Activated naive CD4-positive, alpha-beta T cell treated with anti-CD3 and anti-CD28 coated beads for 36 hours (primary cell): ENCODE measurements at places on chromosomes 1 and 21.
A peak's percentile ranks its signal among the peaks of the same experiment; 100 is the strongest.

DNA sequence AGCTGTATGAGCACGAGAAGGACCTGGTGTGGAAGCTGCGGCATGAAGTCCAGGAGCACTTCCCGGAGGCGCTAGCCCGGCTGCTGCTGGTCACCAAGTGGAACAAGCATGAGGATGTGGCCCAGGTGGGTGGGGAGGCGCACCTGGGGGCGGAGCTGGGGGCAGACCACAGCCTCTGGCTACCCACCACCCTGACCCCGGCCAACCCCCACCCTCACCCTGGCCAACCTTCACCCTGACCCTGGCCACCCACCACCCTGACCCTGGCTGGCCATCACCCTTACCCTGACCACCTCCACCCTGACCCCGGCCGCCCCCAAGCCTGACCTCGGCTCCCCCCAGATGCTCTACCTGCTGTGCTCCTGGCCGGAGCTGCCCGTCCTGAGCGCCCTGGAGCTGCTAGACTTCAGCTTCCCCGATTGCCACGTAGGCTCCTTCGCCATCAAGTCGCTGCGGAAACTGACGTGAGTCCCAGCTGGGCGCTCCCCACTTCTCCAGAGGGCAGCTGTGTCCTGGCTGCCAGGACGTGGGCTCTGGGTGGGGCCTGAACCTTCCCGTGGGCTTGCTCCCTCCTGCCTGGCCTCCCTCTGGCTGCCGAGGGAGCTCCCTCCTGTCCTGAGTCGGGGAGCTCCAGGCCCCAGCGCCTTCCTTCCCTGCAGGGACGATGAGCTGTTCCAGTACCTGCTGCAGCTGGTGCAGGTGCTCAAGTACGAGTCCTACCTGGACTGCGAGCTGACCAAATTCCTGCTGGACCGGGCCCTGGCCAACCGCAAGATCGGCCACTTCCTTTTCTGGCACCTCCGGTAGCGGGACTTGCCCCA, 69.5 kb downstream of the PIK3CD start:
- H3K27ac ChIP-seq, result no peak overlapping the region
- H3K27me3 ChIP-seq, result no peaks in the 10 kb centered on the region
- H3K4me3 ChIP-seq, result no peak overlapping the region

DNA sequence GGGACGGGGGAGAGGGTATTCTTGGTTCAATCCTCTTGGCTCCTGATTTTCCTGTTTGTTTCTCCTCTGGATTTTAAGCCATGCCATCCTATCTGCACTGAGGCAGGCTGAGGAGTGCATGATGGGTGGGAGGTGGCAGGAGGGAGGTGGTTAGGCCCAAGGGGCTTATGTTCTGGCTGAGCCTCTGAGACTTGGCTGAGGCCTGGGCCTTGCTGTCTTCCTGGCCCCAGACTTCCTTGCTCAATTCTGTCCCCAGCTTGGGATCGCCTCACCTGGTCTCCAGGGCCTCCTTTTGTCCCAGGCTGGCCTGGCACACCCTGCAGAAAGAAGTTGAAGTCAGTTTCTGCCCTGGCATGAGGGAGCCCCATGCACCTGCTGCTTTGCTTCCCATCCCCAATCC, 11.2 kb downstream of the COL9A2 start:
- H3K27me3 ChIP-seq, result no peaks in the 10 kb centered on the region
- no peak overlapping the region for H3K4me3 ChIP-seq
- no peak for DNase-seq

DNA sequence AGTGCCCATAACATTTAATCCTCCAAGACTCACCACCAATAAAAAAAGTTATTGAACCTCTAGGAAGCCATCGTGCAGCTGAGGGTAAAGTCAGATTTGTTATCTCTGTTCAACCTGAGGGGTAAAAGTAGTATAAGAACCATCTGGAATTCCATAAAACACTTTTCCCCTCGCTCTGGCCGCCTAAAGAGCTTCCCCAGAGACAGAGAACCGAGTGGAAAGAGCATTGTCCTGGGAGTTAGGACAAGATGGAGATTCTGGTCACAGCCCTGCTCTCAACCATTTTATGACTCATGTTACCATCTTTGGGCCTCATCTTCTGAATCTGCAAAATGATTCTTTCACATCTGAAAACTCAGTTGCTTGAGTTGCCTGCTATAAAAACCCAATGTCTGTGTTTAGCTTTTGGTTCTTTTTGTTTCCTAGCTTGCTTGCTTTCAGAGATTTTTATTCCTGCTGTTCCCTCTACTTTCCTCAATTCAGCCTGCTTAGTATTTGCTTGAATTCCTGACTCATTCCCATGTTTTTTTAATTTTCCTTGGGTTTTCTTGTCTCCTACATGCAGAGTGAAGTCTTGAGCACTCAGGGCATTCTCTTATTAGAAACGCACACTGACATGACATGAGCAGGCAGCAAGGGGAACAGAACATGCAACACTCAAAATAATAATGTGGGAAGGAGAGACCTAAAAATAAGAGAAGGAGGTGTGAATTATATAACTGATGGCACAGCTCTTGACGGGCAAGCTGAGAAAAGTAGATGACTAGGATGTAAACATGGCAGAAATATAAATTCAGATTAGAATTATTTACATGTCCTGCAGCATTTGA, 1.7 kb downstream of the EPHX4 start:
- H3K27me3 ChIP-seq, result peaks cover 22% of the 10 kb centered on the region
- no peak overlapping the region for H3K27ac ChIP-seq
- H3K4me3 ChIP-seq, result no peak overlapping the region
- no peak for DNase-seq

GRCh38 chr1:39293375-39294070, 89.0 kb downstream of the MACF1 start:
- H3K4me3 ChIP-seq, result no peak overlapping the region
- no peaks in the 10 kb centered on the region for H3K27me3 ChIP-seq
- peaks cover 11% of the 10 kb centered on the region for H3K4me1 ChIP-seq
- H3K27ac ChIP-seq, result no peak overlapping the region
- H3K36me3 ChIP-seq, result peaks cover 57% of the 10 kb centered on the region

GRCh38 chr1:182080955-182081582, 19.6 kb upstream of the ZNF648 start:
- H3K36me3 ChIP-seq, result no peaks in the 10 kb centered on the region
- H3K4me3 ChIP-seq, result no peak overlapping the region
- H3K27me3 ChIP-seq, result no peaks in the 10 kb centered on the region
- peak; percentile 46 for DNase-seq
- H3K4me1 ChIP-seq, result peaks cover 11% of the 10 kb centered on the region

GRCh38 chr1:241675983-241676382, 23.9 kb downstream of the WDR64 start:
- no peaks in the 10 kb centered on the region for H3K36me3 ChIP-seq
- peaks cover 58% of the 10 kb centered on the region for H3K4me1 ChIP-seq
- no peak for DNase-seq

GRCh38 chr1:33081554-33082305, 777 bp downstream of the AZIN2 start:
- peaks cover 18% of the 10 kb centered on the region for H3K4me1 ChIP-seq
- no peak for DNase-seq
- H3K36me3 ChIP-seq, result no peaks in the 10 kb centered on the region
- H3K27ac ChIP-seq, result no peak overlapping the region

- peaks cover 37% of the 10 kb centered on the region for H3K4me1 ChIP-seq
- DNase-seq, result peak; percentile 58
- peaks cover 2% of the 10 kb centered on the region for H3K36me3 ChIP-seq
- peak overlapping the region; percentile 82 for H3K4me3 ChIP-seq
- H3K27me3 ChIP-seq, result no peaks in the 10 kb centered on the region
These were observed 779 bp upstream of the DEGS1 start for GRCh38 chr1:224182057-224182865.

GRCh38 chr1:28642847-28643635, at the start of gene TAF12:
Gene TAF12 (minus strand): TSS chr1:28643067. CDS start chr1:28622081, 20,986 bp downstream.
- H3K4me1 ChIP-seq, result peaks cover 44% of the 10 kb centered on the region
- peaks cover 4% of the 10 kb centered on the region for H3K36me3 ChIP-seq
- peak within 1 kb of the TSS; percentile 94 for H3K27ac ChIP-seq

GRCh38 chr1:20151906-20152598, 12.9 kb downstream of the PLA2G2F start:
- no peak overlapping the region for H3K27ac ChIP-seq
- peak overlapping the region; percentile 62 for H3K4me3 ChIP-seq
- no peaks in the 10 kb centered on the region for H3K27me3 ChIP-seq

GRCh38 chr1:38508232-38508631, 351.3 kb downstream of the RRAGC start:
- H3K4me3 ChIP-seq, result no peak overlapping the region
- H3K4me1 ChIP-seq, result peaks cover 2% of the 10 kb centered on the region
- no peak for DNase-seq
- H3K27me3 ChIP-seq, result peaks cover 26% of the 10 kb centered on the region
- no peak overlapping the region for H3K27ac ChIP-seq
- H3K36me3 ChIP-seq, result no peaks in the 10 kb centered on the region

DNA sequence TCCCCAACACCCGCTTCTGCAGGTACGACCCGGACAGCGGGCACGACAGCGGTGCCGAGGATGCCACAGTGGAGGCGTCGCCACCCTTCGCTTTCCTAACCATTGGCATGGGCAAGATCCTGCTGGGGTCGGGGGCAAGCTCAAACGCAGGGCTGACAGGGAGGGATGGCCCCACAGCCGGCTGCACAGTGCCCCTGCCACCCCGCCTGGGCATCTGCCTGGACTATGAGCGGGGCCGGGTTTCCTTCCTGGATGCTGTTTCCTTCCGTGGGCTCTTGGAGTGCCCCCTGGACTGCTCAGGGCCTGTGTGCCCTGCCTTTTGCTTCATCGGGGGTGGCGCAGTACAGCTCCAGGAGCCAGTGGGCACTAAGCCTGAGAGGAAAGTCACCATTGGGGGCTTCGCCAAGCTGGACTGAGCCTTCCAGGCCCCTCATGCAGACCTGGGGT, 10.1 kb downstream of the TRIM46 start:
- H3K4me3 ChIP-seq, result no peak overlapping the region
- no peaks in the 10 kb centered on the region for H3K27me3 ChIP-seq
- peaks cover 14% of the 10 kb centered on the region for H3K36me3 ChIP-seq
- DNase-seq, result no peak
- peaks cover 3% of the 10 kb centered on the region for H3K4me1 ChIP-seq

DNA sequence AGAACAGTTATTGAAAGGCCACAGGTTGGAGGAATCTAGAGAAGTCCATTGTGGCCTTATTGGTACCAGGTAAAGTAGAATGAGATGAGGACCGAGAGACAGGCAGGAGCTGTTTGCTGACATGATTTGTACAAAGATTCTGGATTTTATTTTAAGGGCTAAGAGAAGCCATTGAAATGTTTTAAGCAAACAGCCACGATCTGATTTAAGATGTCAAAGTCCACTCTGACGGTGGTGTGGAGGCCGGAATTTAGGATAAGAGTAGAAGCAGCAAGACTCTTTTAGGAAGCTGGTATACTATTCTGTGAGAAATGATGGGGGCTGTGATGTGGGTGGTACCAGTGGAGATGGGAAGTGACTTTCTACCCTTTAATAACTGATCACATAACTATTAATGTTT, 418.5 kb downstream of the DPYD start:
- peaks cover 1% of the 10 kb centered on the region for H3K36me3 ChIP-seq
- H3K27me3 ChIP-seq, result no peaks in the 10 kb centered on the region
- H3K4me3 ChIP-seq, result no peak overlapping the region
- H3K27ac ChIP-seq, result no peak overlapping the region
- H3K4me1 ChIP-seq, result peaks cover 4% of the 10 kb centered on the region

GRCh38 chr1:26083208-26083607, 15.8 kb upstream of the TRIM63 start:
- no peaks in the 10 kb centered on the region for H3K4me1 ChIP-seq
- no peak for DNase-seq
- no peak overlapping the region for H3K4me3 ChIP-seq
- H3K27me3 ChIP-seq, result peaks cover 4% of the 10 kb centered on the region

DNA sequence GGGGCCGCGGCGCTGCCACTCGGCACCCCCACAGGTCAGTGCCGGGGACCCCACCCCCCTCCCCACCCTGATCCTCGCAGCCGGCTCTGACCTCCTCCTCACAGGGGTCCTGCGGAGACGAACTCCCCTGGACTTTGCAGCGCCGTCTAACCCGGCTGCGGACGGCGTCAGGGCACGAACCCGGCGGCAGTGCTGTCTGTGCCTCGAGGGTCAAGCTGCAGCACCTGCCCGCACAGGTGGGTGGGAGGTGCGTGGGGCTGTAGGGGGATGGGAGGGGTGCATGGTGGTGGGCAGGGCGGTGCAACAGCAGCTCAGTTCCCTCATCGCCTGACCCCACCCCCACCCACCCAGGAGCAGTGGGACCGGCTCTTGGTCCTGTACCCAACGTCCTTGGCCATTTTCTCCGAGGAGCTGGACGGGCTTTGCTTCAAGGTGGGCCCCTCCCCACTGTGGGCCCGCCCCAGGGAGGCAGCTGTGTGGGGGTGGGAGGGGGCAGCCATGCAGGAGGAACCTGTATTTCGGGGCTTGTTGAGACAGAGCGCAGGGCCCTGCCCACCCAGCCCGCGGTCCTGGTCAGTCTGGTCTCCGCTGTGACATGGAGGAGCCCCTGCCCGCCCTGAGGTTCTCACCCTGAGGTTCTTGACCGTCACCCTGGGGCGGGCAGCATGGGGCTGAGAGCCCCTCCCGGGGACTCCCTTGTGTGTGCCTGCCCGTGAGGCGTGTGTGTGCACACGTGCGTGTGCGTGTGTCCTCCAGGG, 4.9 kb downstream of the PLEKHN1 start:
- H3K27ac ChIP-seq, result no peak overlapping the region
- H3K27me3 ChIP-seq, result peaks cover 22% of the 10 kb centered on the region
- H3K36me3 ChIP-seq, result no peaks in the 10 kb centered on the region
- peaks cover 10% of the 10 kb centered on the region for H3K4me1 ChIP-seq
- no peak for DNase-seq

DNA sequence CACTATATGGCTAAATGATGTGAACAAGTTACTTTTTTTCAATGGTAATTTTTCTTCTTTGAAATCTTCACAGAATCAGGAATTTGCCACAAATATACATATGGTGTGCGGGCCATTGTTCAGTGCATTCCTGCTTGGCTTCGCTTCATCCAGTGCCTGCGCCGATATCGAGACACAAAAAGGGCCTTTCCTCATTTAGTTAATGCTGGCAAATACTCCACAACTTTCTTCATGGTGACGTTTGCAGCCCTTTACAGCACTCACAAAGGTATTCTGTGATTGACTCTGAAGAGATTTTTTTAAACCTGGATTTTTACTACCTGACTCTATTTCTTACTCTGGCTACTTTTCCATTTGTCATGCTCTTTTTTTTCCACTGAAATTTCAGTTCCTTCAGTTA, 76.2 kb upstream of the KIAA1614 start:
- no peaks in the 10 kb centered on the region for H3K27me3 ChIP-seq
- no peak overlapping the region for H3K27ac ChIP-seq
- no peak for DNase-seq
- peaks cover 47% of the 10 kb centered on the region for H3K36me3 ChIP-seq
- H3K4me3 ChIP-seq, result no peak overlapping the region

DNA sequence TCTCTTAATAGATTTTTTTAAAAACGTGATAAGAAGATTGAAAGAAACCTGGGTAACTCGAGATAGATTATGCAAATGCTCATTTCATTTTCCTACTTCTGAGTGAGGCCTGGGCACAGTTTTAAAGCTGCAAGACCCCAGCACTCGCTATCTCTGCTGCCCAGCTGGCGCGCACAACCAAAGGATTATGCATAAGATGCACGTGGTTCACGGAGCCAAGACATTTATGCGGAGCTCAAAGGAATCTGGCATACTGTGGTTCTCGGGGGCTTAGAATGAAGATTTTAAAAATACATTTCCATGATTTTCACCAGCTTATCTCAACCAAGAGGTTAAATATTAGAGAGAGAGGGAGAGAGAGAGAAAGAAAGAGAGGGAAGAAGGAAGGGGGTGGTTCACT, 210.9 kb downstream of the DSCAM start:
- peaks cover 2% of the 10 kb centered on the region for H3K27me3 ChIP-seq
- DNase-seq, result no peak
- H3K4me3 ChIP-seq, result no peak overlapping the region
- no peaks in the 10 kb centered on the region for H3K4me1 ChIP-seq

- no peaks in the 10 kb centered on the region for H3K36me3 ChIP-seq
- H3K27me3 ChIP-seq, result no peaks in the 10 kb centered on the region
These were observed 37.0 kb upstream of the PUM1 start for GRCh38 chr1:31102501-31102950.
